Stimulated activated CD8-positive, alpha-beta memory T cell treated with anti-CD3 and anti-CD28 coated beads, Interleukin-2, amount 100 ng/mL, for 1 hour (primary cell): ENCODE measurements at places on chromosomes 1 and 21.

- no peak for DNase-seq
Measured at GRCh38 chr21:42486531-42486930, 9.5 kb downstream of the RSPH1 start.

GRCh38 chr1:63873751-63874150 is 99.9 kb downstream of the ROR1 start:
- no peak for DNase-seq

DNA sequence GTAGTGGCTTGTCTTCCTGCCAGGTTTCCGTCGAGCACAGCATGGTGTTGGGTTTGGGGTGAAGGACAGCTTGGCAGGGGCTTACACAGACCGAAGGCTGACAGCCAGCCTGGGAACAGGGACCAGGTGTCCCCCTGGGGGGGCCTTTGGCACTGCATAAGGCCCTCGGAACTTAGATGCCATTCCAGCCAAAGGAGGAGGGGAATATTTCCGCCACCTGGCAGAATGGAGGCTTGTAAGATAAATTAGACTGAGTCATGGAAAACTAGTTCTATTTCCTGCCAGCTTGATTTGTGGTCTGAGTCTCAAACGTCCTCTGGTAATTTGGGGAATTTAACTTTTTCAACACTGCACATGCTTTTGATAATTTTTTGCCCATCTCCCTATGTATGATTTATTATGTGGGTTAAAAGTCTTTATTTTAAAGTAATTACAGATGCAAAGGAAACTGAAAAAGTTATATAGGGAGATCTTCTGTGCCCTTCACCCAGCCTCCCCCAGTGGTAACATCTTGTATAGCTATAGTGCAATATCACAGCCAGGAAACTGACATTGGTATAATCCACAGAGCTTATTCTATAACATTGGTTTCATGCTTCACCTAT is 11.5 kb upstream of the TMEM51 start:
- DNase-seq, result no peak

GRCh38 chr1:39685071-39685470 is 6.2 kb downstream of the HPCAL4 start:
- no peak for DNase-seq

DNA sequence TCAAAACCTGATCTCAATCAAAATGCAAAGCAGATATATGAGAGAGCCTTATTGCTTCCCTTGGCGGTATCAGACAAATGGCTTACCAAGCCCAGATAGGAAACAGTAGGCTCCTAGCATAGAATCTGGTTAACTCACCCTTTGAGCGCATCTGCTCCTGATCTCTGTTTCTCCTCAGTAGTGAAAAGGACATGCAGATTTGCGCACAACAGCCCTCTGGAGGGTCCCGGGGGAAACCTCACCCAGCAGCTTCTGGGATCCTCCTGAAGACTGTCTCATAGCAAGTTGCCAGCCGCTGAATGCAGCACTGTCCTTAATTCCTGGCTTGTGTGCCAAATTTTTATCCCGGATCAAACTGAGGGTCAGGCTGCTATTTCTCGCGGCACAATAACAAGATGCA is 192.2 kb downstream of the FASLG start:
- no peak for DNase-seq

DNA sequence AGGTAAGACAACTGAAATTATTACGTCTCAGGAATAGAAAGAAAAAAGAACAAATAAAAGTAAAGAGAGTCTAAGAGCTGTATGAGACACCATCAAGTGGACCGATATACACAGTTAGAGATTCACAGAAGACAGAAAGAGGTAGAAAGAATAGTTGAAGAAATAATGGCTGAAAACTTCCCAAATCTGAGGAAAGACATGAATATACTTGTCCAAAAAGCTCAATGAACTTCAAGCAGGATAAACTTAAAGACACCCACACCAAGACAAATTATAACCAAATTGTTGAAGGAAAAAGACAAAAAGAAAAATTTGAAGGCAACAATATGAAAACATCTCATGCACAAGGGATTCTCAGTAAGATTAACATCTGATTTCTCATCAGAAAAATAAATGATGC is 19.6 kb upstream of the WNT3A start:
- DNase-seq, result no peak

DNA sequence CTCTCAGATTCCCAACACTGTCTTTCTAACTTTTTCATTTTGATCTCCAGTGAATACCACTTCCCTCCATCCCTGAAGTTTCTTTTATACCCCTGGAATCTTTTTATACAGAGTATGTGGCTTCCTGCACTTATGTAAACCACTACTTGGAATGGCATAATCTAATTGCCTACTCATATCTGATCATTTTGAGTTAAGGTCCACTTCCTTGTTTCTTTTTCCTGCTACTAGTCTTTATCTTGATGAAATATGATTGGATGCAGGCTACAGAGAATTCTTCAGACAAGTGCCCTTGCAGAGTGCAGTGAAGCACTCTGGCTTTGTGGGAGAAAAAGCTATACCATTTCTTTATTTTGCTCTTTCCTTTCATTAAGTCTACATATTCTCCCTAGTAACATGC is 325.3 kb upstream of the ADAMTS5 start:
- no peak for DNase-seq

- no peak for DNase-seq
Measured at GRCh38 chr1:117825414-117825813, 104.0 kb downstream of the GDAP2 start.

DNA sequence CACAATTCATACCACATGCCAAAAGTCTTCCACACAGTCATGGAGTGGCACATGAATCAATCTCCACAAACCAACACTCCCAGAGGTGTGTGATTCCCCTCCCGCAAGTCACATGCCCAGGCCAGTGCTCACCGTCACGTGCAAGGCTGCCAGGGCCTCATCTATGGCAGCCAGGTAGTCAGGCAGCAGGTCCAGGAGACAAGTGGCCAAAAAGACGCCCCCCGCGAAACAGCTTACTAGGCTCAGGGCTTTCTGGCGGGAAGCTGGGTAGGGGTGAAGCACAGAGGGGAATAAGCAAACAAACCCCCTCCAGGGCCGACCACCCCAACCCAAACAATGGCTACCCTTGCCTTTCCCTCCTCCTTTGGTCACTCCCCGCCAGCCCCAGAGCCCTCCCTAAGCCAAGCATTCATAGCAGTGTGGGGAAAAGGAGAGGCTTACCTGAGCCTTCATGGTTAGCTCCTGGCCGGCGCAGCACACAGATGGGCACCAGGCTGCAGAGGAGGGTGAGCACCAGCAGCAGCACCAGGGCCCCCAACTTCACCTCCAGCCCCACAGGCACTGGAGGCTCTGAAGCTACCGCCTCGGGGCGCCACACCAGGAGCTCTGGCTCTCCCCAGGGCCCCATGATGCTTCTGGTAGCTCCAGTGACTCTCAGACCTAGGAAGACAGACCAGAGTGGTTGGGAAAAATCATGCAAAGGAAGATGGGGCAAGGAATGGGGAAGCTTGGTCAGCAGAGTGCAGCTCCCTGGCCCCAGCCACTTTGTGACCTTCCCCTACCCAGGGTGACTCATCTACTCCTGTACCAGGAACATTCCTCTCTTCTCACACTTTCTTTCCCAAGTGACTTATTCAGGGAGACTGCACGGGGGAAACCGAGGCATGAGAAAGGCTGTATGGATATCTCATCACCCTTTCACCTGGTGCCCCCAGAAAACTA is 978 bp downstream of the SLC39A1 start:
- DNase-seq, result no peak

DNA sequence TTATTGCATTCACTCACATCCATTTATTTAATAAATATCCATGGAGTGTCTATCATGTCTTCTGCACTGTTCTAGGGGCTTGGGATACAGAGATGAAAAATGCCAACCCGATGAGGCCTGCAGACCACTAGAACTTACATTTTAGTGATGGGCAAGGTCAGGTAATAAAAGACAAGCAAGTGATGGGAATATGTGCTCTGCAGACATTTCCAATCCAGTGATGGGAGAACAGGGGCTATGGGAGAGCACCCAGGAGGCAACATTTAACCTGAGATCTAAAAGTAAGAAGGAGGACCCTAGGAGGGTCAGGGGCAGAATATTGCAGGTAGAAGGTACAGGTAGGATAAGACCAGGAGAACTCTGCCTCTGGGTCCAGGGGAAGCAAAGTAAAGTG is 53.1 kb downstream of the ETS2 start:
- DNase-seq, result no peak

DNA sequence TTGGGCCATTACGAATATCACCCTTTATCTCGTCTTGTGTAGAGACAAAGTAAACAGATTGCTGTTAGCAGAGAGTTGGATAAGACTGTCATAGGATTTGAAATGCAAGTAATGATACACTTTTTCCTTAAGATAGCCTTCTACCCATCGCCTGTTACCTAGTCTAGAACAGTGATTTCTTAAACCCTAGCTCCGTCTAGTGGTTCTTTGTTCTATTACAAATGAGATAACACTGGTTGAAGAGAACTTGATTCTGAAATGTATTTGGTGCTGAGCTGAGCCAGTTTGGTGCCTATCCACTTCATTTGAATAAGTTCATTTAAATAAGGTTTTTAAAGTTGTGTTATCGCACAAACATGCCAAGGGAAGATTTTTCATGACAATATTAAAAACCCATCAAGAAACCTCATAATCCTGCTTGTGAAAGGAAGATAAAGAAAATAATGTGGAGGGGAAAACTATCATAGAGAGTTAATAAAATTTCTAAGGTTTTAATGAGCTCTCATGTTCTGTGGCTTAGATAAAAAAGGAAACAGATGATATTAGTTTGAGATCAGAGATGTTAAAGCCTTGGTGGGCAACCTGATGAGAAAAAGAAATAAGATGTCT is 1.5 kb upstream of the KCNH1 start:
- no peak for DNase-seq

DNA sequence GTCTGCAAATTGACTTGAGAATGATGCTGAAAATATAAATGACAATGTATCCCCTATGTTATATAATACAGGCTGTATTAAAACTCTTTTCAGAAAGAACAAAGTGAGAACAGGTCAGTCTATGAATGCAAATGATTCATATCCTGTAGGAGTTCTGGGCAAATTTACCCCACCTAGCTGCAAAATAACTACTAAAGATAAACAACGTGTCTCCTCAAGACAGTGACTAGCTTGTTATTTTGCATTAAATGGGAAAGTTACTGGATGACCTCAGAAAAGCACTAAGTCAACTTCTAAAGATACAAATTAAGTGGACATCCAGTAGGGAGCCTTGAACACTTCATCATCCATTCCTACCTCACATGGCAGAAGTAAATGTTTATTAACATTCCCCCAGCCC is 11.1 kb downstream of the RNF19B start:
- no peak for DNase-seq

DNA sequence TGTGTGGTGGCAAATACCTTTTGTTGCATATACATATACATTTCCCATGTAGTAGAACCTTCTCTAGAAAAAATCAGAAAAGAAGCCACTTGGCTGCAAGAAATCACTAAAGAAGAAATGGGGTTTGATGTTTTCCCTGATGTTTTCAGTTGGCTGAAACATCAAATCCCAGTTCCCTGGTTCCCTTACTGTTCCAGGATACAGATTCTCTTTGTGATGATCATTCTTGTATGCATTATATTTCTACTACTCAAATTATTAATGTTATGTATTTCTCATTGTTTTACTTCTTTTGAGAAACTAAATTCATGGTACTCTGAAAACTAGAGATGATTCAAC is 7.6 kb downstream of the RNU1-2 start:
- no peak for DNase-seq
